Suppressor macrophage (primary cell): ENCODE measurements at places on chromosomes 5 and 9.

DNA sequence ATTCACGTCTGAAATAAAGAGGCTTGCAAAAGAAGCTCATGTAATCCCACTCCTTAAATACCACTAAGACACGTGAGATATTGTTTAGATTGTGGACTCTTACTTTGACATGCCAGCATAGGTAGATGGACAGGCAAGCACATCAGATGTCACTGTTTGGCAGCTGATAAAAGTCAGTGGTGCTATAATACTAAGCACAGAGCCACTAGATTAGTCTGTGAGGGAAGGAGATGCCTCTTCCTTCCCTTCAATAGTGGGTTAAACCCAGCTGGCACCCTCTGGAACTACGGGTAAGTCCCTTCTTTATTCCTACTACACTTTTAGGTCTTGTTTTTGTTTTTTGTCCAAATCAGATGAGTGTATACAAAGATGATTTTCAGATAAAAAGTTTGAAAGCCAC is at the start of gene MYOT:
Gene MYOT (plus strand): TSS at position 197 of the 400 bp plus-strand sequence. CDS start 2,792 bp downstream, outside the sequence.
- DNase-seq = no peak

DNA sequence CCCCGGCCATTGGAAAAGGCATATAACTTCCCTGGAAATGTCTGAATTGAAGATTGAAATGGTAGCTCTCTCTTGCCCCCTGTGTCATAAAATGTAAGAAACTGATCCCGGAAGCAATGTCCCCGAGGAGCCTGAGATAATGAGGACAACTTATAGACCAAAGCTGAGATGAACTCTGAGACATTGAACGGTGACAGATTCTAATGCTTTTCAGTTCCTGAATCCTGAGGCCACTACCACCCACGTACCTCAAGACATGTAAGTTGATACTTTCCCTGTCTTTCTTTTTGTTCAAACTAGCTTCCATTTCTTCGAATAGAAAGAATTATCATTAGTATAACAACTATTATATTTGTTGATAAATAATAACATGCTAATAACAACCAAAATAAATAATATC is 51.0 kb downstream of the KIF4B start:
- DNase-seq = no peak

- DNase-seq = no peak
Measured at GRCh38 chr5:72460413-72460812, 46.8 kb downstream of the ZNF366 start.

DNA sequence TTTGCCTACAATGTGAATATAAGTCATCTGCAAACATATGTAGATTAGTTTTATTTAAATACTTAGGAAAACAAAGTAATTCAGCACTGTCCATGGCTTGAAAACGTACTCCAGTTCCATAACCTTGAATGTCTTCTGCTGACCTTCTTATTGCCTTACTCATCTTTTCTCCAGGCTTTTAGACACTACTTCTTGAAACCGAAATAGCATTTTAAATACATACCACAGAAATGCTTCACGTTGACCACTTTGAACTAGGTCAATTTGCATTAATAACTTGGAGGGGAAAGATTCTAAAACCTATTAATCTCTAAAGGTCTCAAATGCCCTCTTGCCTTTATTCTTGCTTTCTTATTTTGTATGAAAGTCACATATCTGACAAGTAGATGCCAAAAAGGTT is 995.4 kb upstream of the ACO1 start:
- no peak for DNase-seq

DNA sequence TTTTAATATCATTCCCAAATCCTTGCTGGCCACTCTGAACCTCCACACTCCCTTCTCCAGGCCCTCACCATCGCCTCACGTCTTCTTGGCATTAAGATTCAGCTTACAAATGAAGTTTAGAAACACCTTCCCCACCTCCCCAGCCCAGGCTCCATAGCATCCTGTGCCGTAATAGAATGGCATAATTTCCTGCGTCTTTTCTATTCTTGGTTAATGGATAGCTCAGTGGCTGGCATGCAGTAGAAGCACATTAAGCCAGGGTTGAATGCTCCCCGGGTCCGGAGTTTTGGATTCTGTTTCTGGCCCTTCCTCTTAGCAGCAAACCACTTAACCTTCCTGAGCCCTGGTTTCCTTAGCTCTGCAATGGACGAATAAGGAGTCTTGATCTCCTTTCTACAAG is 13.8 kb downstream of the WWC1 start:
- DNase-seq = no peak

- no peak for DNase-seq
Measured at GRCh38 chr5:55363856-55364255, 56.1 kb downstream of the MTREX start.

DNA sequence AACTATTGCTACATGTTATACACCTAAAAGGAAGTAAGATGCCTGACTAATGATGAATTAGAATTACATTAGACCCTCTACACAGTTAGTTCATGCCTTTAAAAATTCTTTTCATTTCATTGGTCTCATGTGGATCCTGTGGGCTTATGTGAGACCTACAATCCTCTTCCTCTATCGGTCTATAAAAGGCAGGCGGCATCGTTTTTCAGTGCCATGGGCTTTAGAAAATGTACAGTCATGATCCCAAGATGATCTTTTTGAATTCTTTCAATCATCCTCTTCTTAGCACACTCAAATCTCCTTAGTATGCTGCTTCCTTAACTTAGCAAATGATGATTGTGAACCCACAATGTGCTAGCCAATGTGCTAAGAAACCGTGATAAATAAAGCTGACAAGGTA is 193.9 kb downstream of the ZNF608 start:
- no peak for DNase-seq

DNA sequence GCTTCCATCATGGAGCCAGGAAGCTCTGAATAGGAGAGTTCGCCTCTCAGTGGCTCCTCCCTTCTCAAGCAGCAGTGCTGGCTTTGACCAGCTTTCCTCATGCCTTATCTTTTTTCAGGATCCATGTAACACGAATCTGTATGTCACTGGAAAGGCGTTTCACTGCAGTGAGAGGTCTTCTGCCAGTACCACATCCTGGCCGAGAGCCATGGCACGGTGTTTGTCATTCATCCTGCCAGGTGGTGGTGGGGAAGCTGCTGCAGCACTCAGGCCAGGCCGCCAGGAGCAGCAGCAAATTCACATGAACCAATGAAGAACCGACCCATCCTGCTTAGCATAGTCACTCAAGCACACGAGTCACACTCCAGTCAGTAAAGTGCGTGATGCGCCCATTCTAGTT is 179.0 kb downstream of the FANCC start:
- DNase-seq = no peak

- DNase-seq = peak; percentile 75
Measured at GRCh38 chr9:34547960-34548611, 25.3 kb upstream of the ENHO start.

DNA sequence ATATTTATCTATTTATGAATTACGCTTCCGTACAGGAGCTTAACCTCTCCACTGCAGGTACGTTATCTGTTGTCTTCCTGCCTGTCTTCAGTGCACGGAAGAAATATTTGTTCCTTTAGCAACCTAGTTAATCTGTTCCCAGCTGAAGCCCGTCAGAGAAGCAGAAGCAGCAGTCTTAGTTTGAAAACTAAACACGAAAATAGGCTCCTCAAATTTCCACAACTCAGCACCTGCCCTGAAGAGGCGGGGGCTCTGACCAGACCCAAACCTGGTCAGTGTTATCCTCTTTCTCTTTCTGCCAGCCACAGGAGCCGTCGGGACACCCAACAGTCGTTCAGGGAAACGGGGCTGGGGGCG is 462 bp downstream of the NUDCD2 start:
- DNase-seq = no peak

GRCh38 chr9:6680797-6681146 is 35.2 kb upstream of the GLDC start:
- DNase-seq = peak; percentile 90

DNA sequence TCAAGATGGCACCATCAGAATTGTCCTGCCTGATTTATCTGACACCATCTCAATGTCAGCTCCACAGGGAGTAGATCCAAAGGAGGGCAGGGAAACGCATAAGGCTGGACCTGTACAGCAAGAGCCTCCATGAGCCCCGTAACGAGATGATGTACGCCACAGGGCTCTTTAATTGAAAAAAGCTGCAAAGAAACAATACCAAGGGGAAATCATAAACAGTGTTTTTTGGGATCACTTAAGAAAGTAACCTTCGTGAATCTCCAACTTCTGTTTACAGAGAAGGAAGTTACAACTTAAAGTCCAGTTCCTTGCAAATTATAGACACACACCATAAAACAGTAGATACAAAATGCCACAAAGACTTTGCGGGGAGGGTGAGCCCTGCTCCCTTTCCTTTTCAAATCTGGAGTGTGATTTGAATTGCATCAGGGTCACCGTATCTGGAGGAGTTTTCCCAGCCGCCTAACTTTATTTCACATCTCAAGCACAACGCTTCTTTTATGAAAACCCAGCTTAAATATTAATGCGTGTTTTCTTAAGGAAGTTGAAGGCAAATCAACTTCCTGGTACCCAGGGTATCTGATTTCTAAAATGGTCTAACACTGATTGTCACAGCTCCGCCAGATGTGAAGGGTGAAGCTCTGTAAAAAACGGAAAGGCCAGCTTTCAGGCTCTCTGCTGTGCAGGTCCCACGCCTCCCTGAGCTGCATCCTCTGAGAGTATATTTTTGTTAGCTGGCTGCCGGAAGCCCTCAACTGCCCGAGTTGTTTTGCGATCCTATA is 88.9 kb downstream of the EBF1 start:
- peak; percentile 52 for DNase-seq

GRCh38 chr5:17203329-17204132 is 13.9 kb upstream of the BASP1 start:
- DNase-seq = peak; percentile 72

- no peak for DNase-seq
Measured at GRCh38 chr9:12667892-12668291, 25.3 kb upstream of the TYRP1 start.

GRCh38 chr5:6633469-6634245 is 417 bp downstream of the SRD5A1 start:
- peak; percentile 74 for DNase-seq

GRCh38 chr9:93085676-93086075 is 10.3 kb upstream of the CARD19 start:
- no peak for DNase-seq
